Kidney (tissue), 22 donors: ENCODE measurements at places on chromosomes 4 and X. TPM values are rescaled to one million over a fixed set of nuclear protein-coding genes. Genes with fewer than 3 reads are reported as not detected.

ETDA gene
- total RNA-seq, result not detected

MAGEA4 gene
- total RNA-seq, result not detected

TBC1D9 gene
- total RNA-seq, result 38.6 TPM

ZGRF1 gene
- 3.6 TPM for total RNA-seq

XG gene
- total RNA-seq, result 0.50 TPM

SPATA18 gene
- 11.6 TPM for total RNA-seq

IL2RG gene
- total RNA-seq, result 15.0 TPM

AR gene
- total RNA-seq, result 13.6 TPM

KLHL4 gene
- 2.1 TPM for total RNA-seq

TBX22 gene
- total RNA-seq, result not detected

DNAAF6 gene
- total RNA-seq, result not detected

APEX2 gene
- total RNA-seq, result 15.9 TPM
